ENCODE measurements at places on chromosomes 2 and 18.

DNA sequence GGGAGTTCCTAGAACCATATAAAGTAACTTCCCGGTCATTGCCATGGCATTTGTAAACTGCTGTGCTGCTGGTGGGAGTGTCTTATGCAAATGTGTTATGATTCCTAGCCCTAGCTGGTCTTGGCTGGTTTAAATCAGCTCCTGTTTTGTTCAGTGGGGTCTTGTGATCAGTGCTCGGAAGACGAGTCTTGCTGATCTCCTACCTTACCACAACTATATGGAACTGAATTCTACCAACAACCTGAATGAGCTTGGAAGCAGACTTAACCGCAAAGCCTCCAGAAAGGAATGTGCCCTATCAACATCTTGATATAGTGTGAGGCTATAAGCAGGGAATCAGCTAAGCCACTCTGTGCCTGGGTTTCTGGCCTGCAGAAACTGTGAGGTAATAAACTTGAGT lies 33.5 kb downstream of the POLE4 start:
- no peak for DNase-seq

DNA sequence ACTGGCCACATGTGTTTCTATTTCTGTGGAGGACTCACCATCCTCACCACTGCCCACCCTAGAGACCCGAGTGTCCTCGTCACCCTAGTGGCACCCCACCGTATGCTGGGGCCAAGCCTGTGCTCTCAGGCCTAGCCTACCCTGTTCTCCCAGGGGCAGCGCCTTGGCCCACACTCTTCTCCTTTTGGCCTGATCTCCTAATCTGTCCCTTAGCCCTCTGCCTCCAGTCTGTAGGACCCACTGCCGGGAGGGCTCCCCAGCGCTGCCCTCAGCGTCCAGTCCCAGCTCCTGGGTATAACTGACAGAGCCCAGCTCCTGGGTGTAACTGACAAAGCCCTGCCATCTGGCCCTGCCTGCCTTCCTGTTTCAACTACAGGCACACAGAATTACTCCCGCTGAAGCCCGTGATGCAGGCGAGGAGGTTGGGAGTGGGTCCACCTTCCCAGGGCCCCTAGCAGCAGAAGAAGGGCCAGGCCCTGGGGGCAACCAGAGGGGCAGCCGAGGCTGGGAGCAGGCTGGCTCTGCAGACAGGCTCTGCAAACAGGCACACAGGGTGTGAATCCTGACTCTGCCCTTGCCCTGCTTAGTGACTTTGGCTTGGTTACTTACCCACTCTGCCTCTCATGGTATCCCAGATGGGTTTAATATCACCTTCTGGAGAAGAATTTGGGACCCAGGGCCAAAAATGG lies 25.6 kb upstream of the PTMA start:
- no peak for DNase-seq

DNA sequence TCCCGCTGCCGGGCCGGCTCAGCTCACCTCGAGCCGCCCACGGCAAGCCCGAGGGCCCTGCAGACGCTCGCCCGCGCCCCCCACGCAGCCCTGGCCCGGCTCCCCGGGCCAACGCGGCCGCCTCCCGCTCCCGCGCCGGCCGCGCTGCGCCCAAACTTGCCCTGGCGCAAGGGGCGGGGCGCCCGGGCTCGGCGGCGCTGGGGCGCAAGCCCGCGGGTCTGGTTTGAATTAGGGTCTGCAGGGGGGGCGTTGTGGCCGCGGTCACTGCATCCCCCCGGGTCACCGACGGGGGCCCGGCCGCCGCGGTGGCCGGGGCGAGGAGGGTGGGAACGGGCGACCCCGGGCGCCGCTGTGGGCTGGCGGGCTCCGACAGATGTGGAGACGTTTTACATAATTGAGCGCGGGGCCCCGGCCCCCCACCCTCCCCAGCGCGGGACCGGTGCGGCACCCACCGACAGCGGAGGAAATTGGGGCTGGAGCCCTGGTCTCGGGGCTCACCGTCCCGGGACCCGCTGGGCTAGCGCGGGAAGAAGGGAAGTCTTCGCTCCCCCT lies 690 bp downstream of the SDC1 start:
- no peak for DNase-seq

DNA sequence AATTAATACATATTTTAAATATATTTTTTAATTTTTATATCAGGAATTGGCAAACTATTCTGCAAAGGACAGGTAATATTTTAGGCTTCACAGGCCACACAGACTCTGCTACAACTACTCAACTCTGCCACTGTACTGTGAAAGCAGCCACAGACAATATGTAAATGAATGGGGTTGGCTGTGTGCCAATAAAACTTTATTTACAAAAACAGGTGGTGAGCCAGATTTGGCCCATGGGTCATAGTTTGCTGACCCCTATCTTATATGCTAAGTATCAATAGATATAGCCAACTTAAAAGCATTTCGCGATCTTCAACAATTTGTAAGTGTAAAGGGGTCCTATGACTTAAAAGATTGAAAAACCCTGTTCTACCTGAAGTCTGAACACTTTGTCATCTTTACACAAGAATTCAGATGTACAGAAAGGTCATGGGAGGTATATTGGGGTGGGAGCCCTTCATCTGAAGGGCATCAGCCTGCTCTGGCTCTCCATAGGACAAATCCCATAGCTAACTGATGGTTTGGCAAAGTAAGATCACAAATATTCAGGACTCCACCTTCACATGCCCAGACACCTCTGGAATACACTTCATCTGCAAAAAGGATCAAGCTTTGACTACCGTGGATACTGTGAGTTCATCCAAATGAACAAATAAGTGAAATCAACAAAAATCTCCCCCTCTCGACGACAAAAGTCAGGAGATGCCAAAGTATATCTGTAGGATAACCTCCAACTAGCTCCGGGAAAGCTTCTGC lies 65.9 kb downstream of the C1D start:
- no peak for DNase-seq

DNA sequence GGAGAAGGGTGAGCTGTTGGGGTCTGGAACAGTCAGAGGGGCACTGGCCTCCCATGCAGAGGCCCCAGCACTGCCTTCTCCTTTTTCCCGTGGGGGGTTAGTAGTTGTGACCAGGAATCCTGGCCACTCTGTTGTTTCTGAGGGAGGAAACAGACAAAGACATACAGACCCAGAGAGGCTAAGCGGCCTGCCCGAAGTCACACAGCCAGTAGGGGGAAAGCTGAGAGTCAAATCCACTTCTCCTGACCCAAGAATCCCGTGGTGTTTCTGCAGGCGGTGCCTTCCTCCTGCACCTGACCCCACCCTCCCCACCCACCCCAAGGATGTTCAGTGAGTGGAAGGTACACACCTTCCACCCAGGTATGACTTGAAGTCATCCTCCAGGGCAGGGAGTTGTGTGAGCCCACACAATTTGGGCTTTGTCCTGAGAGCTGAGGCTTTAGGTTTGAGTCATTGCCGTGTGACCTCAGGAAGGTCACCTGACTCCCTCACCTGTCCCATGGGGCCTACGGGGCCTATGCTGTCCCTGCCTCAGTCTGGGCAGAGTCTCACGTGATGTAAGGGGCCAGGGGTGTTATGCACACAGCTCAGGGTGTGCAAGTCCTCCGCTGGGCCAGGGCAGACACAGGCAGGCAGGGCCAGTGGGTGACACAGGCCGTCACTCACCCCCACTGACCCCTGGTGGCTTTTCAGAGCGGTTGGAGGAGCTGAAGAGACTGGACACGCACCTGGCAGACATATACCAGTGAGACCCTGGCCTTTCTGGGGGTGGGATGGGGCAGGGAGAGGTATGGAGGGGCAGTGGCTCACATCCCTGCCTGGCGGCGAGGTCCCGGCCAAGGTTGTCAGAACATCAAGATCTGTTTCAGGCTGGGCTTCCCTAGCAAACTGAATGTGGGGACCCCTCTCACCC lies 5.0 kb downstream of the NT5DC4 start:
- no peak for DNase-seq
